ENCODE measurements at places on chromosomes 4 and X.
A peak's percentile ranks its signal among the peaks of the same experiment; 100 is the strongest.

DNA sequence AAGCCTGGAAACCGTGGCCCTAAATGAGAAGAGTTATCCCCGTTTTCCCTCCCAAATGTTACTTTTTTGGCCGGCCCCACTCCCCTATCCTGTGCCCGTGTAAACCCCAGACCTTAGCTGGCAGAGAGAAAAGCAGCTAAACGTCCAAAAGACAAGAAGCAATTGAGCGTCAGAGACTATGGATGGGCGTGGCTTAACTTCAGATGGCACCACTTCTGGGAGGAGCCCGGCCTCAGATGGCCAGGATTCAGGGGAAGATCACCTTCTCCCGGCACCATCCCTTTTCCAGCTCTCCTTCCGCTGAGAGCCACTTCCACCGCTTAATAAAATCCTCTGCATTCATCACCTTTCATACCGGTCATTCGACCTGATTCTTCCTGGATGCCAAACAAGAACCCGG, 350.1 kb upstream of the PCDH7 start:
- DNase-seq, result no peak

GRCh38 chr4:108322497-108322896, 153.8 kb upstream of the LEF1 start:
- DNase-seq, result no peak

DNA sequence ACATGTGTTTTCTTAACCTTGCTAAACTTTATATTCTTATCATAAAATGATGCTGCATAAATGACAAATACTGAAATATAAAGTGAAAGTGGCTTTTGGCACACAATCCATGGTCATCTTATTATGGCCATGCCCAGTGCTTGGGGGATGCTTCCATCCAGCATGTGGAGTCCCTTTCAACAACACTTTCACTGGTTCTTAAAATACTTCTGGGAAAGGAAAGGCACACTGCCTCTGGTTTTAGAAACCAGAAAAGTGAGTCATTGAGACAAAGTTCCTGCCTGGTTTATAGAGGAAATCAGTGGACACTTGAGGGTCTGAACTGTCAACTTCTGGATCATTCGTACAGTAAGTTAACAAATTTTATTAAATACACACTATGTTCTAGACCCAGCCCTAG, 248.0 kb upstream of the ADAMTS3 start:
- DNase-seq, result no peak

GRCh38 chr4:80142394-80143306, 54.7 kb upstream of the PRDM8 start:
- peak; percentile 67 for DNase-seq

DNA sequence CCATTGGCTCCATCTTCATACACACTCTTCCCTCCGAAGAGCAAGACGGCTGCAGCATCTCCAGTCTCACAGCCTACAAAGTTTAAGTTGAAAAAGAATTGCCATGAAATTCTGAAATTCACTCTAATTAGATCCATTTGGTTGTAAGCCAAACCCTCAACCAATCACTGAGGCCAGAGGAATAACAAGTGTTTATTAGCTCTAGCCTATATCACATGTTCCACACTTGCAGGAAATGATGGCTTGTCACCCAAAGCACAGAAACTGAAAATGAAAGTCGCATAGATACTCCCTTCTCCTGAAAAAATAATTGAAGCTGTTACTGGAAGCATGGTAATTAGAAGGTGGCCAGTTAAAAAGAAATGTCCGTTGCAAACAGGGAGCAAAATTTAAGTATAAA, 1071.8 kb downstream of the CCSER1 start:
- DNase-seq, result peak; percentile 2

- DNase-seq, result no peak
Observed at GRCh38 chrX:112874614-112875013, 34.0 kb upstream of the AMOT start.

DNA sequence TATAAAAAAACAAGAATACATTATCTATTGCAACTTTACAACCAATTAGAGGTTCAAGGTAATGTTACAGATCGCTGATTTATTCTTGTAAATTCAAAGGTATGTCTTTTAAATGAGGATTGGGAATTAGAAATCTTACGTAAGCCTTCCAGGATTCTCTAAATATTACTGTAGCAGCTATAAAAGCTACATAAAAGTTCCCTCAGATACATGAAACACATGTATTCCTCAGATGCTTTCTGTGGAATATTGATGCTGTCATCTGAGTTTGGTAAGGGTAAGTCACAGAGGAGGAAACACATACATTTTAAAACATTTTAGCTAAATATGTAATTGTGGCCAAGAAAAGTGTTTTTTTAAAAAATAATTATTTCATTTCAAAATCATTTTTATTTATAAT, 3.4 kb downstream of the AFP start:
- no peak for DNase-seq

- DNase-seq, result no peak
Observed at GRCh38 chr4:167989815-167990214, 102.5 kb upstream of the ANXA10 start.

GRCh38 chr4:127856813-127857447, 23.8 kb upstream of the PLK4 start:
- DNase-seq, result no peak

- DNase-seq, result no peak
Observed at GRCh38 chr4:30837131-30837539, 117.0 kb downstream of the PCDH7 start.

DNA sequence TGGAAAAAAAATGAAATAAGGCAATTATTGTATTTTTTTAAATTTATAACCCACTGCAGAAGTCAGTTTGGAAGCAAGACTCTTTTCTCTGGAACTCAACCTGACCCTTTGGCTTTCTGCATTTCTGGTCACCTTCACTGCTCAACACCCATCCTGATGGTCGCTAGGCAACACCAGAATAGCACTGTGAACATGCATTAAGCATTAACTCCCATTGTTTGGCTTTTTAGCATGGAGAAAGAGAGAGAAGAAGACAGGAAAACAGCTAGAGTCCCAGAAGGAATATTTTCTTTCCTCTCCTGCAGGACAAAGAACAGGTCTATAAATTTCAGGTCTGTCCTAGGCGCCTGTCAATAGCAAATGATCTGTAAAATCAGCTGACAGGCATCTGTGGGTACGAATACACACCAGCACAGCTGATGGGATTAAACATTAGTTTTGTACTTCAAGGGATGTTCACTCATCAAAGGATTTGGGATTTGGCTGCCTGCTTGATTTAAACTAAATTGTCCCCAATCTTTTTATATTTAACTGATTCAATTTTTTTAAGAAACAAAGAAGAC, 137.2 kb upstream of the ETNPPL start:
- DNase-seq, result no peak

DNA sequence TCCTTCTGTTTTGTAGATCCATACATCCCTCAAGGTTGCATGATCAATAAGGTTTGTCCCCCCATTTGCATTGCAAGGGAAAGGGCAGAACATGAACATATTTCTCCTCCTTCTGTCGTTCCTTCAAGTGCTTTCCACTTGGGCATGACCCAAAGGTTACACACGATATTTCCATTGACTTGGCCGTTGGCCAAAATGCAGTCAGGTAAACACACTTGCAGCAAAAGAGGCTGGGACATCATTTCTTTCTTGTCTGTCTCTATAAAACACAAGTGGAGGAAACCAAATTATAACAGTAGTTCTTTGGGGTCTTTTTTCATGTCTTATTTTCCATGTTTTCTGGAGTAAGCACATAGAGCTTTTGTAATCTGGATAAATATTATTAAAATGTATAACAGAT, 156.1 kb downstream of the FRAS1 start:
- DNase-seq, result no peak

DNA sequence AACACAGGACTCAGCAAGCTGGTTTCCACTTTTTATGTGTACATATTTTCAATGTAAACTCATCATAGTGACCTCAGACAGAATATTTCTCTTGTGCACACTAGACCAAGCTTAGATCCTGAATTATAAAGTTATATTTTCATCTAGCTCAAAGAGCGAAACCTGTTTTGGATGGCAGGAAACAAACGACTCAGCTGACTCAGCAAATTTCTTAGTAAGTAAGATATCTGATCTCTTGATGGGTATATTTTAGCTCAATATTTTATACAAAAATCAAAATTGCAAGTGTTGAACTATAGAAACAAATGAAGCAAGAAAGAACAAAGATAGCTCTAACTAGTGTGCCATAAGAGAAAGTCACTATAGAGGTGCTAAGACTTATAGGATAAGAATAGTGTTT, 1114.5 kb downstream of the STPG2 start:
- DNase-seq, result no peak

DNA sequence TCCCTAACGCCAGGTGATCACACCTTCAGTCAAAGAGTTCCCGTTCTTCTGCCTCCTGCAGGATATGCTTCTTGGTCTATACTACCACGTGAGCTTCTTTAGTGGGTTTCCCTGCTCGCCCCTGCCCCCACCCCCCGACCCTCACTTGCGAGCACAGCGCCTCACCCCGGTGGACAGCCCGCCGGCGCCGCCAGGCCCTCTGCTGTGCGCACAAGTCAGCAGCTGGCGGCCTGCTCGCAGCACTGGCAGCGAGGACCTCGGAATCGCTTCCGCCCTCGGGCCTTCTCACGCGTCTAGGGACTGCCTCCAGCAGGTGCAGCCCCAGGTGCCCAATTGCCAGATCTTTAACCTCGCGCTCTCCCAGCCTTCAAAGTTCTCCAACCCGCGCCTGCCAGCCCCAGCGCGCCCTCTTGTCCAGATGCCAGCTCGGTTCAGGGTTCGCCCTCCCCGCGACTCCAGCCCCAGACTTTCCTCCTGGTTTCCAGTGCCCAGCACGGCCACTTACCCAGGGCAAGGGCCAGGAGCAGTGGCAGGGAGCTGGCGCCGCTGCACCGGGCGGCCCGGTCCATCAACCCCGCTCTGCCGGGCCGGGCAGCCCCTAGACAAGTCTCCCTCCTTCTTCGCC, 454 bp downstream of the BTC start:
- DNase-seq, result no peak

- DNase-seq, result no peak
Observed at GRCh38 chr4:118721752-118722151, 36.6 kb downstream of the METTL14 start.

DNA sequence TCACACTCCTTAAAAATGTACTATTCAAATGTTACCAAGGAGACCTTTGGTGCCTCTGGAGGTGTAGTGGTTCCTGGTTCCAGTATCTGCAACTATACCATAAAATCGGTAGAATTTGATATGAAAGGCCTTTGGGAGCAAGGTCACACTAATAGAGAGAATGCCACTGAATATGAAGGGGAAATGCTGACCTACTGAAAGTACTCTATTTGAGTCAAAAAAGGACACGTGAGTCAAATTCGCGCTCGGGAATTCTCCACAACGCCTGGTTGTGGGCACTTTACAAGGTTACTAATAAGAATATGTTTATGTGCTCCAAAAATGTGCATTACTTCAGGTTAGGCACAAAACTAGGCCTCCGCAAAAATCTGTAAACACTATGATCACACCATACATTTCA, 39.5 kb upstream of the RELL1 start:
- DNase-seq, result no peak

- DNase-seq, result no peak
Observed at GRCh38 chr4:32884198-32884597, 2164.0 kb downstream of the PCDH7 start.

All from NB4 (cell line).